ENCODE measurements at places on chromosomes 13 and 19.

DNA sequence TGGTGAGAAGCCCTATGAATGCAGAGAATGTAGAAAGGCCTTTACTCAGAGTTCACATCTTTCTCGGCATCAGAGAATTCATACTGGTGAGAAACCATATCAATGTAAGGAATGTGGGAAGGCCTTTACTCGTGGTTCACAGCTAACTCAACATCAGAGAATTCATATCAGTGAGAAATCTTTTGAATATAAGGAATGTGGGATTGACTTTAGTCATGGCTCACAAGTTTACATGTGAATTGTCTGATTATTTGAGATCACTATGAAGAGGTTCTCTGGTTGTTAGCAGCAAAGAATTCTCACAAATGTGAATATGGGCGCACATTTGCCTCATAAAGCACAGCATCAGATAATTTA is 43.7 kb downstream of the ZNF585A start:
- no peak for DNase-seq

DNA sequence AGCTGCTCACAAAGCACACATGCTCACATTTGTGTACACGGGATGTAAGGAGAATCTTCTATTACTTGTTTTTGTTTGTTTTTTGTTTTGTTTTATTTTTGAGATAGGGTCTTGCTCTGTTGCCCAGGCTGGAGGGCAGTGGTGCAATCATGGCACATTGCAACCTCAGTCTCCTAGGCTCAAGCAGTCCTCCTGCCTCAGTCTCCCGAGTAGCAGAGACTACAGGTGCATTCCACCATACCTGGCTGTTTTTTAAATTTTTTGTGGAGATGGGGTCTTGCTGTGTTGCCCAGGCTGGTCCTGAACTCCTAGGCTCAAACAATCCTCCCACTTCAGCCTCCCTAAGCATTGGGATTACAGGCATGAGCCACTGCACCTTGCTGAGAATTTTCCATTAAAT is 41.8 kb downstream of the KCNC3 start:
- no peak for DNase-seq

- no peak for DNase-seq
These were observed 9.9 kb downstream of the LYL1 start for GRCh38 chr19:13092606-13093235.

- DNase-seq: no peak
These were observed 15.1 kb downstream of the IFT88 start for GRCh38 chr13:20582026-20582425.

GRCh38 chr13:27775943-27776342 is 16.3 kb upstream of the GSX1 start:
- DNase-seq: no peak

DNA sequence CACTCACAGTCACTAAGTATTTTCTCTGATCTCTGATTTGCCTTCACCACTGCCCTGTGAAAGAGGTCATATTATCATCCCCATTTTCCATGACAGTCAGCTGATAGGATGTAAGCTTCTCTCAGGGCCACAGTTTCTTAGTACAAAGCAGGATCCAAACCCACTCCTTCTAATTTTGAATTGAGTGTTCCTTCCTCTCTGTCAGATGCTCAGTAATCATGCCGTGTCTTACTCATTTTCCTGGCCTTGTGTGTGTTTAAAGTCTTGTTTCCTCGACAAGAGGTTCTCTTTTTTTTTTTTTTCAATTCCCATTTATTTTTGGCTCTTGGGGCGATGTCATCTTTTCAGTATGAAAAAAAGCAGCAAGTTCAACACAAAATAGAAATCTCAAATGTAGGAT is 72.3 kb downstream of the NAA16 start:
- no peak for DNase-seq

DNA sequence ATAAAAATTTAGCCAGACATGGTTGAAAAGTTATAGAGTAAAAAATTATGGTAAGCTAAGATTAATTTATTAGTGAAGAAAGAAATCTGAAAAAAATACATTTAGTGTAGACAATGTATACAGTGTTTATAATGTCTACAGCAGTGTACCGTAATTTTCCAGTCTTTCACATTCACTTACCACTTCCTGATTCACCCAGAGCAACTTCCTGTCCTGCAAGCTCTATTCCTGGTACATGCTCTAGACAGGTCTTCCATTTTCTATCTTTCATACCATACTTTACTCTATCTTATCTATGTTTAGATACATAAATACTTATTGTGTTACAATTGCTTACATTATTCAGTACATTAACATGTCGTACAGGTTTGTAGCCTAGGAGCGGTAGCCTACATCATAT is 1387.8 kb upstream of the ATXN8OS start:
- DNase-seq: no peak

- no peak for DNase-seq
These were observed 58.5 kb upstream of the ZDHHC20 start for GRCh38 chr13:21517576-21517975.
